ENCODE measurements at places on chromosomes 1 and 21.
A peak's percentile ranks its signal among the peaks of the same experiment; 100 is the strongest.

GRCh38 chr1:200654660-200655059 lies 15.0 kb downstream of the DDX59 start:
- DNase-seq, result no peak

GRCh38 chr1:24996983-24997893 lies 67.2 kb upstream of the RUNX3 start:
- no peak for DNase-seq

- DNase-seq, result no peak
Measured at GRCh38 chr1:5969168-5969567, 23.1 kb downstream of the NPHP4 start.

- no peak for DNase-seq
Measured at GRCh38 chr1:205432116-205432515, 10.3 kb upstream of the LEMD1 start.

GRCh38 chr1:19336543-19336942 lies 24.4 kb downstream of the SLC66A1 start:
- DNase-seq, result peak; percentile 78

- DNase-seq, result no peak
Measured at GRCh38 chr21:32009263-32009662, 136.4 kb downstream of the HUNK start.

- no peak for DNase-seq
Measured at GRCh38 chr1:85137660-85138059, 63.2 kb downstream of the SYDE2 start.

DNA sequence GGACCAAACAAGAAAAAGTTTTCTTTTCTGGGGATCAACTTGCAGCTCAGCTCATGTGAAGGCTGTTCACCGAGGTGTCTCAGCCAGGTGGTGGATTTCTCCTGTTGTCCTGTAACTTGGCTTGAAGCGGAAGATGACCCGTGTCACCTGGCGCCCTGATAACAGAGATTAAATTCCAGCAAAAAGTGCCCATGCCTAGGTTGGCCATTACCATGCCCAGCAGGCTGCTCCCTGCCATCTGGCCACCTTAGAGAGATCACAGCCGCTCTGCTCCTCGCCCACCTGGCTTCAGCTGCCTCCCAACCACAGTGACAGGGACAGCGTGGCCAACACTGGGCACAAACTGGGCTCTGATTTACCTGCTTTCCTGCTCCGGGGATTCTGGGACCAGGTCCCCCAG lies 149.5 kb downstream of the ZBTB18 start:
- no peak for DNase-seq

GRCh38 chr1:231706934-231707333 lies 80.3 kb downstream of the DISC1 start:
- DNase-seq, result no peak

DNA sequence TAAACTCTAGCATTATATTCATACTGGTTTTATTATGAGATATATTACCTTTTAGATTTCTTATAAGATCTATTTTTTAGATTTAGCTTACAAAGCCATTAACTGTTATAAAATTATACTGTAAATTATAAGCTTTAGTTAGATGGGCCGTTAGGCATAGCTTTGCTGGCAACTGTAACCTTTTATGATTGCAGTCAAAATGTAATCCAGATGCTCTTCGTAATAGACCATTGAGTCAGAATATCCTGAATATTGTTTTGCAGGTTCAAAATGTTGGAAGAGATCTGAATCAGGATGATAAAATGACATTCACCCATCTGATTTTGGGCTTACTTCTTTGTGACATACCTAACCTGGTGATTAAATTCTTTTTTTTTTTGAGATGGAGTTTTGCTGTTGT lies 20.9 kb downstream of the ITSN1 start:
- no peak for DNase-seq

DNA sequence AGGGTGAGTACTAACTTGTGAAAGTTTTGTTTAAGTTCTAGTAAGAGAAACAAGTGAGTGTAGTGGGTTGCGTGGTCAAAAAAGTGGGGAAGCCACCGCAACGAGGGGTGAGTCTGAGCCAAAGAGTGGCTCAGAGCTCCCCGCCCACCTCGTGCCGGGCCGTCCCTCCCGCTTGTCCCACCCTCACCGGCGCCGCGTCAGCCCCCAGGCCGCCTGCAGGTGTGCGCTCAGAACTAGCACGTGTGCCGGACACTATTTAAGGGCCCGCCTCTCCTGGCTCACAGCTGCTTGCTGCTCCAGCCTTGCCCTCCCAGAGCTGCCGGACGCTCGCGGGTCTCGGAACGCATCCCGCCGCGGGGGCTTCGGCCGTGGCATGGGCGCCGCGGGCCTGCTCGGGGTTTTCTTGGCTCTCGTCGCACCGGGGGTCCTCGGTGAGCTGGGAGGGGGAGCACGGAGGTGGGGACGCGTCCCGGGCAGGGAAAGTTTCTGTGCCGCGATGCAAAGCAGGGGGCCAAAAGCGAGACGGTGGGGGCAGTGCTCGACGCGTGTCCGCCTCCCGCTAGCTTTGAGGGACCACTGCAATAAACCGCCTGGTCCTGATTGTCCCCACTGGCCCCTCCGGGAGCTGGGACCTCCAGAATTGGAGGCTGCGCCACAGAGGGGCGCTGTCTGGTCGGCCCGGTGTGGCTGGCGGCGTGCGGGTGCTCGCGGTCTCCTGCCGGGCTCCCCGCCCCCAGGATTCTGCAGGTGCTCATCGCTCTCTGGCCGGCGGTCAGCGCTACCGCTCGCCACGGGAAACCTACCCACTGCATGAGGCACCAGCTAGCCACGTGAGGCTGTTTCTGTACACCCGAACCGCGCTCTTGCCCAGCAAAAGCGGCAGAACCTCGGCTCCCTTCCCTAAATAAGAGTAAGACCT lies at the start of gene CR2:
Gene CR2, plus strand, starts transcription at position 283 of the 919 bp plus-strand sequence. Its CDS starts 91 bp downstream, at position 374.
- peak; percentile 75 for DNase-seq

DNA sequence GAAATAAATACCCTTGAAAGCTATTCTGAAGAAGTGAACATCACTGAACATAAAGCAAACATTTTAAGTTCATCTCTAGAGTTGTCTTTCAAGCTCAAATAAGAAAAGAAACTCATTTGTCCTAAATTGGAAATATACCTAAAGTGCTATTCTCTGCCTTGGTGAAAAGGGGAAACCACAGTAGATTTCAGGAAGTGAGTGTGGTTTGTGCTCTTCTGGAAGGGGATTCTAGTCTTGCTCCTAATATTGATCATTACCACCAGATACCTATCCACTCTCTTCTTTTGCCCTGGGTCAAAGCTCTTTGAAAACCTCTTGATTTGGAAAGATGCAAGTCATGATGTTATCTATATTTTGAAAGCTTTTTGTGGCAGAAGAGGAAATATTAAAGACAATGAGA lies 798.1 kb downstream of the ADGRL2 start:
- no peak for DNase-seq

GRCh38 chr1:111873460-111874030 lies 115.9 kb downstream of the KCND3 start:
- DNase-seq, result no peak

DNA sequence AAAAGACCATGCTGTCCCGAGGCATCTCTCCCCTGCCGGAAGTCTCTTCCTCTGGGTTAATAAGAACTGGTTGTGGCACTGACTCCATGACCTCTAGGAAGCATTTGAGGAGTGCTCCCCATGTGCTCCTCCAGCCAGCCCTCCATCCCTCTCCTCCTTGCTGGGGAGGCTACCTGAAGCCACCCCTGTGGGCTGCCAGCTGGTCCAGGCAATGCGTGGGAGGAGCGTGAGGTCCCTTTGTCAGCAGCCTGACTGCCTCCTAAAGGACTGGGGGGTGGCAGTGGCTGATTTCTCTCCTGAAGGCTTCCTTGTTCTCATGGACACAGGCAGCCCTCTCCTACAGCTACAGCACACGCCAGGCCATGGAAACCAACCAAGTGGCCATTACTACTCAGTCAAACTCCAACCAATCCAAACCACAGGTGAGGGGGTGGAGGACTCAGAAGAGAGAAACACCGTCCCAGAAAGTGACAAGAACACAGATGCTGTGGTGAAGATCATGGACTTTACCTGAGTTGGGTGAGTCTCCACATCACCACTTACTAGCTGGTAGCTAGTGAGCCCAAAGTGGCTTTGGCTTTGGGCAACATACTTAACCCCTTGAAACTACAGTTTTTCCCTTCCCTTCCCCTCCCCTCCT lies 35.2 kb downstream of the NENF start:
- DNase-seq, result no peak

GRCh38 chr1:228093050-228093906 lies 9.8 kb downstream of the C1orf35 start:
- DNase-seq, result peak; percentile 58

DNA sequence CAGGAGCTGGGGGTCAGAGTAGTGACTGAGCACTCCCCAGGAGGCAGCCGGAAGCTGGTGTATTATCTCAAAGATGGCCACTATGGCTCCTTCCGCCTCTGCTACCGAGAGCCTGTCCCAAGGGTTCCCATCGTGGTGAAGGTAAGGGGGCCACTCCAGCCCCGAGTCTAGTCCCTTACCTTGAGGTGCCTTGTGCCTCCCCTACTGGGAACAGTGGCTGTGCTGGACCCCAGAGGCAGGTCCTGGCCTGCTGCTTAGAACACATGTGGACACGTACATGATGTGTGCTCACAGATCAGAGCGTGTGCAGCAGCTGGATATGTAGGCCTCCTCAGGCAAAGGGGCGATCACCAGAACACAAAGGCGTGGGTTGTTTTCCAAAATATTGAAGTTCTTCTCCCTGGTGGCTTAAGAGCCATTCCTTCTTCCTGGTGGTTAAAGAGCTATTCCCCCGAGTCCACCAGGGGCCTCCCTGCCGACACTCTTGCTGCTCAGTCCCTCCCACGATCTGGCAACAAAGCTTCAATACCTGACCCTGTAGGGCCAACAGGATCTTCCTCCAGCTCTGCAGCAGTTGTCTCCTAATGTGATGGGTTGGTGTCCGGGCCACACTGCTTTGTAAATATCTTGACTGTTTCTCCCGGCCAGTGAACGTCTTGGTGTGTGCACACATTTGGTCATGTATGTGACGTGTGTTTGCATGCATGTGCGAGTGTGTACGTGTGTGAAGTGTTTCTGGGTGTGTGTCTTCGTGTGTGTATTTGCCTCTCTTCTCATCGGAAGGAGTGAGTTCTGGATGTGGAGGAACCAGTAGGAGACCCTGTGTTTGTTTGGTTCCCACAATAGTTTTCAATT lies 68.4 kb upstream of the TINAGL1 start:
- no peak for DNase-seq

DNA sequence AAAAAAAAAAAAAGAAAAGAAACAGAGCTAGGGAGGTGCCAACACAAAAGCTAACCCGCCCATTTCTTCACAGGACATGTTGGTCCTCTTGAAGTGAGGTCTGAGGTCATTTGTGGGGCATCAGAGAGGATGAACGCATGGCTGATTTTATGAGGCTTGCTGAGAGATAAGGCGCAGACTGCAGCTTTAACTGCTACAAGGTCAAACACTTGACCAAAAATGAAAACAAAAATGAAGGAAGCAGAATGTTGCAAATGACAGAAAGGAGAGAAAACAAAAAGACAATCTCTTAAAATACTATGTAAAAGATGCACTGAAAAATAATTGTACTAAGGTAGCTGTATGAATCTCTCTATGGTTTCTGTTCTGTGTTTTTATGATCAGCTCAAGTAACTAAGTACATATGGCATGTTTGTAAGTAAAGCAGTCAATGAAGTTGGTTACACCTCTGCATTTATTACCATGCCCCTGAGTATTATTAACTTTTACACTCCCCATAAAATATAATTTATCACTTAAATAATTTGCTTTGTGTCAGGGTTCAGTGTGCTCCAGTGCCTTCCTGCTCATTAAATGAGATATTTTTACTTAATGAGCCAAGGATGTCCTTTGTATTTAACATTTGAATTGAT lies 249.1 kb upstream of the NR5A2 start:
- no peak for DNase-seq

DNA sequence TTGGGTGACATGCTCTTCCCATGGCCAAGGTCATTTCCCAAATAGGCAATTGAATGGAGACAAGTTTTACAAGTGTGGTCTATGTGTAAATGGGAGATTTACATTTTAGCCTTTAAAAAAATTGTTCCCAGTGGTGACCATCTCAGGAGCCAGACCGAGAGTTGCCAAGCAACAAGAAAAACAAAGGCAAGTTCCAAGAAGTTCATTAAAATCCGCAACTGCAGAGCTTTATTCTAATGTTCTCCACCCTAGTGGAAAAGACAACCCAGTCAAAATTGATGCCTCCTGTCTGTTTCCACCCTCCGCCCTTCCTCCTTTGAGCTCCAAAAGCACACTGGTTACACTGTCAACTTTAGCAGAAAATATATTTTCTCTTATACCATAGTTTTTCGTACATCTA lies 33.2 kb upstream of the CD55 start:
- no peak for DNase-seq

GRCh38 chr1:31054349-31054748 lies 11.2 kb downstream of the PUM1 start:
- DNase-seq, result no peak

GRCh38 chr1:28115267-28115666 lies 26.9 kb upstream of the EYA3 start:
- DNase-seq, result peak; percentile 70

DNA sequence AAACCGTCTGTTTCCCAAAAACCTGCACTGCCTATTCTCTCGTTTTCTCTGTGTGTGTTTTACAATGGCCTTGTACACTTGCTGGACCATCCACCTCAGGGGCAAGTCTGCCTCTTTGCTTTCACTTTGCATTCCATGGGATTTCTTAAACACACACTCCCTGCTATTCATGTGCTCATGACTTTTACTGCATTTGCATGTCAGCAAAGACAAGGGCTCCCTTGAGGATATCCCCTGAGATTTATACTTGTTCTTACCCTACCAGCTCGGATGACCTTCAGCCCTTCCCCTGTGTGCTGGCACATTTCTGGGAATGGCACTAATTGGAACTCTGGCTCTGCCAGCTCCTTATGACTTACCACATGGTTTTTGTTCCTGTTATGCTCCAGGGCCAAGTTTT lies 386.9 kb downstream of the AMY1C start:
- no peak for DNase-seq

GRCh38 chr1:231315887-231316286 lies 21.8 kb downstream of the EXOC8 start:
- peak; percentile 77 for DNase-seq

DNA sequence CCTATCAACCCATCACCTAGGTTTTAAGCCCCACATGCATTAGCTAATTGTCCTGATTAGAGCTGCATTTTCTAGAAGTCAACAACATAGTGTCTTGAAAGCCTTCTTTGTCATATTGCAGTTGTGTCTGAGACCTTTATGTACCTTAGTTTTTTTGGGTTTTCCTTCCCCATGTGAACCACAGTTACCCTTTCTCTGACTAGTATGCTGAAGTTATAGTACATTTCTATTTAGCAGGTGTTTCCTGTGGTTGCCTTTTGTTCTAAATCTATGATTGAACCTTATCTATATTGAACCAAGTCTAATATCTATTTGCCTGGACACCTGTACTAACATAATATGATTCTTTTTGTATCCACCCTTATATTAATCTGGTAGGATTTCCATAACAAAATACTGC lies 135.6 kb downstream of the ST6GALNAC3 start:
- no peak for DNase-seq

- no peak for DNase-seq
Measured at GRCh38 chr1:65476327-65476726, 55.9 kb downstream of the LEPR start.

- no peak for DNase-seq
Measured at GRCh38 chr1:39159224-39160036, 45.1 kb upstream of the MACF1 start.

GRCh38 chr1:168752171-168752832 lies 23.3 kb upstream of the DPT start:
- DNase-seq, result no peak
